ENCODE measurements at places on chromosomes 4 and X. TPM values are rescaled to one million over a fixed set of nuclear protein-coding genes. Genes with fewer than 3 reads are reported as not detected.
A peak's percentile ranks its signal among the peaks of the same experiment; 100 is the strongest.

DNA sequence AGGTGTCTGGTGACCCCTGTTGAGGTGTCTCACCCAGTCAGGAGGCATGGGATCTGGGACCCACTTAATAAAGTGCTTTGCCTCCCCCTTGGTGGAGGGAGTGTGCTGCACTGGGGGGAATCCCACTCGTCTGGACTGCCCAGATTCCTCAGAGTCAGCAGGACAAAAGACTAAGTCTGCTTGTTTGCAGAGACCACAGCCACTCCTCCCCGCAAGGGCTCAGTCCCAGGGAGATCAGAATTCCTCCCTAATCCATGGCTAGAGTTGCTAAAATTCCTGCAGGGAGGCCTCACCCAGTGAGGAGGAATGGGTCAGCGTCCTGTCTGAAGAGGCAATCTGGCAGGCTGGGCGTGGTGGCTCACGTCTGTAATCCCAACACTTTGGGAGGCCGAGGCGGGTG is 442.2 kb downstream of the PABPC4L start:
- H3K27me3 ChIP-seq = no peaks in the 10 kb centered on the region
- H3K4me1 ChIP-seq = no peaks in the 10 kb centered on the region
- no peak overlapping the region for H3K4me3 ChIP-seq
- H3K36me3 ChIP-seq = no peaks in the 10 kb centered on the region
- H3K27ac ChIP-seq = no peak overlapping the region
- DNase-seq = no peak

DNA sequence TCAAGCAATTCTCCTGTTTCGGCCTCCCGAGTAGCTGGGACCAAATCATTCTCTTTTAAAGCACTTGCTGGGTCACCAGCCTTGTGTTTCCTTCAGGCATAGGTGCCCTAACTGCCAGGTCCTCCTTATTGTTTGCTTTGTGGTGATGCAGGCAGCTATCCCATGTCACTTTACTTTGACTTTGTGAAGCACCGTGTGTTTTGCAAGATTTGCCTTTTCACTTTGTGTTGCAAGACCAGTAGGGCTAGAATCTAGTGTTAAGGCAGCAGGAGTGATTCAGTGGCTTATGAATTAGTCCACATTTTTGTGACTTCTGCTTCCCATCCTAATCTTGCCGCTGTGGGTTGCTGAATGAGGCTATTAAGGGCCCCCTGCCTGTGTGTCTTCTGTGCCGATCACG is 20.2 kb downstream of the SYAP1 start:
- no peaks in the 10 kb centered on the region for H3K27me3 ChIP-seq
- peaks cover 62% of the 10 kb centered on the region for H3K36me3 ChIP-seq
- H3K27ac ChIP-seq = no peak overlapping the region

DNA sequence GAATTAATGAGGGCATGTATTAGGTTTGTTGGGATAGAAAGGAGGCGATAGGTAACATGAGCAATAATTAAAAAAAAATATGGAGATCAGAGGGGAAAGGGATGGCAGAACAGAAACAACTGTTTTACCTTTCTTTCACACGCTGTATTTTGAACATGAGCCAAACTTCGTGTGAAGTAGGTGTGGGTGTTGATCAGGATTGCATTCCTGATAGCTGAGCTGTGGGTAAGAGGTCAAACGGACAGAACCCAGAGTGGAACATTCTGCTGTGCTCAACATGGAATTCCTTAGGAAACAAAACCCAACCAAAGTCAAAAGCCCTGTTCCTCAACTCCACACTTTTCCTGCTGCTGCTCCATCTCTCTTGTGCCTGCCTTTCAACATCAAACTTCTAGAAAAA is 162.5 kb upstream of the CASK start:
- no peak overlapping the region for H3K27ac ChIP-seq
- no peaks in the 10 kb centered on the region for H3K27me3 ChIP-seq
- no peak for DNase-seq
- H3K4me3 ChIP-seq = no peak overlapping the region
- no peaks in the 10 kb centered on the region for H3K36me3 ChIP-seq
- H3K4me1 ChIP-seq = no peaks in the 10 kb centered on the region

- peak overlapping the region; percentile 40 for H3K4me3 ChIP-seq
- no peaks in the 10 kb centered on the region for H3K36me3 ChIP-seq
- DNase-seq = no peak
- H3K27ac ChIP-seq = peak overlapping the region; percentile 73
- peaks cover 26% of the 10 kb centered on the region for H3K4me1 ChIP-seq
- no peaks in the 10 kb centered on the region for H3K27me3 ChIP-seq
Measured at GRCh38 chr4:139815778-139816601, 150.4 kb downstream of the MGST2 start.

DNA sequence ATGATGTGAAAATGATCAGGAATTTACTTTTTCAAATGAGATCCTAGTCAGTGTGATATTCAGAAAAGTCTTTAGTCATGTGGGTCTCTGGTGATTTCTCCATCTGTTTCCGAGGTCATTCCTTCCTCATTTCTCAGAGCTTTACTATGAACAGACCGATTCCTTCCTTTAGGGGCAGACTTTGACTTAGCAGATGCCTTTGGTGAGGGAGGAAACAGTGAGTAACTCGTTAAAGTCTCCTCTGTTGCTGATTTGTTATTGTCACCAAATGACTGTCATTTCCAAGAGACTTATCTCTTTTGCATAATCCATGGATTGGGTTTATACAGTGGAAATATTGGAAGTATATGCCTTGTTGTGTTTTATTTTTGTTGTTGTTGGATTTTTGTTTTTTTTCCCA is 76.2 kb upstream of the CD99 start:
- H3K4me3 ChIP-seq = no peak overlapping the region
- no peak overlapping the region for H3K27ac ChIP-seq
- H3K27me3 ChIP-seq = no peaks in the 10 kb centered on the region
- peaks cover 45% of the 10 kb centered on the region for H3K36me3 ChIP-seq

DNA sequence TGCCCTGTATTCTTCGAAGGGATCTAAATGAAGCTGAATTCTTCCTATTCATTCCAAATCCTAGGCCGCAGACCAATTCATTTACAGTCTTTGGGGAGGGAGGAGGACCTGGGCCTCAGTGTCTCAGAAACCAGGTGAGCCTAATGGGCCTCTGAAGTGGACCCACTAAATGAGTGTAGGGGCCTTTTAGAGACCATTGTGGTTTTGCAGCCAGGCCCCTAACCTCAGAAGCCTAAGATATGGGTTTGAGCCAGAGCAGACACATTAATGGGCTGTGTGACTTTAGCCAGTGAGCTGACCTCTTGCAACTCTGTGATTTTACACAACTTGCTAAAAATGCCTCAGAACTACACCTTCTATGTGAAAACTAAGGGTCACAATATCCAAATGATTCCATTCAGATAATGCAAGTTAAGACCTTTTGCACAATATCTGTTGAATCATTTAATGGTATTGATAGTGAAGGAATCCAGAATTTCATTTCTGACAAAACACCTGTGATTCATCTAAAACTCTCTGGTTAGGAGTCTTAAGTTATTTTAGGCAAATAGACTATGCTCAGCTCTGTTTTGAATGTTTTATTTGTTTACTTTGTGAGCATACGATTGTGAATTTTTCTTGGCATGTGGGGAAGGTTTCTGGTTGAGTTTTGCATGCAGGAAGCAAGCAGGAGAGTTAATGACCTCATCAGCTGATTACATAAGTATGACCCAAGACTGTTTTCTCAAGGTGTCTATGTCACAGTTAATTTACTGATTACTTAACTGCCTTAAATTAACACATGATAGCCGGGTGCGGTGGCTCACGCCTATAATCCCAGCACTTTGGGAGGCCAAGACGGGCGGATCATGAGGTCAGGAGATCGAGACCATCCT is 75.0 kb downstream of the EVC start:
- no peaks in the 10 kb centered on the region for H3K27me3 ChIP-seq
- peaks cover 45% of the 10 kb centered on the region for H3K36me3 ChIP-seq
- H3K27ac ChIP-seq = no peak overlapping the region
- no peaks in the 10 kb centered on the region for H3K4me1 ChIP-seq

- H3K27me3 ChIP-seq = no peaks in the 10 kb centered on the region
- no peak overlapping the region for H3K27ac ChIP-seq
- peak; percentile 69 for DNase-seq
- peaks cover 6% of the 10 kb centered on the region for H3K4me1 ChIP-seq
- no peak overlapping the region for H3K4me3 ChIP-seq
- H3K36me3 ChIP-seq = no peaks in the 10 kb centered on the region
Measured at GRCh38 chrX:155747520-155747919, 133.6 kb upstream of the VAMP7 start.

Gene HSFX1
- 2.2 TPM for total RNA-seq

DNA sequence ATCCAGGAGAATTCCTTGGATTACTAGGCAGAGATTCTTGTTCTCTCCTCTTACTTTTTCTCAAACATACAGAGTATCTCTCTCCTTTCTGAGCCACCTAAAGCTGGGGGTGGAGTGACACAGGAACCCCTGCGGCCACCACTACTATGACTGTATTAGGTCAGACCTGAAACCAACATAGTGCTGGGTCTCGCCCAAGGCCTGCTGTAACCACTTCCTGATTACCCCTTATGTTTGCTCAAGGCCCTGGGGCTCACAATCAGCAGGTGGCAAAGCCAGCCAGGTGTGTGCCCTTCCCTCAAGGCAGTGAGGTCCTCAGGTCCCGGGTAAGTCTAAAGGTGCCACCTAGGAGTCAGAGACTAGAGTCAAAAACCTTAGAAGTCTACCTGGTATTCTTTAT is 166.4 kb downstream of the PARM1 start:
- H3K4me3 ChIP-seq = no peak overlapping the region
- no peak overlapping the region for H3K27ac ChIP-seq
- no peak for DNase-seq
- H3K4me1 ChIP-seq = no peaks in the 10 kb centered on the region
- no peaks in the 10 kb centered on the region for H3K36me3 ChIP-seq

Gene DCHS2
- total RNA-seq = 0.53 TPM

Data from lower lobe of right lung (tissue), 2 donors.